ENCODE measurements at places on chromosomes 5 and 9. TPM values are rescaled to one million over a fixed set of nuclear protein-coding genes. Genes with fewer than 3 reads are reported as not detected.

Gene GZMA
- total RNA-seq = not detected

Gene DMRT3
- total RNA-seq = not detected

Gene FST
- total RNA-seq = 0.21 TPM

Gene MEIKIN
- total RNA-seq = not detected

Gene DIPK1B
- 86.2 TPM for total RNA-seq

Gene OTP
- not detected for total RNA-seq

Gene IL4
- total RNA-seq = not detected

Gene APBA1
- 8.7 TPM for total RNA-seq

Gene PTAR1
- 13.3 TPM for total RNA-seq

Gene PPP2R2B
- total RNA-seq = 10.0 TPM

Gene UNC5A
- not detected for total RNA-seq

Gene GTF3C4
- total RNA-seq = 9.8 TPM

Gene PCSK5
- total RNA-seq = 66.3 TPM

Gene LHX3
- total RNA-seq = not detected

Gene GPR151
- total RNA-seq = not detected

Gene SYK
- total RNA-seq = 3.2 TPM

Gene TMEM8B
- total RNA-seq = 37.3 TPM

Gene GPR150
- 9.6 TPM for total RNA-seq

Gene PCDHA4
- not detected for total RNA-seq

Gene FAM221B
- total RNA-seq = not detected

Gene SOWAHA
- total RNA-seq = not detected

Gene TEK
- total RNA-seq = 31.8 TPM

Gene C8G
- 8.6 TPM for total RNA-seq

Gene EIF4EBP3
- 4.0 TPM for total RNA-seq

Gene SLC25A2
- total RNA-seq = not detected

Gene ABCA1
- total RNA-seq = 14.0 TPM

Gene TMEM141
- 10.9 TPM for total RNA-seq

Gene EIF4E1B
- not detected for total RNA-seq

Gene CDX1
- total RNA-seq = not detected

Gene NIM1K
- total RNA-seq = not detected

Gene S1PR3
- 59.3 TPM for total RNA-seq

Gene SNCB
- total RNA-seq = not detected

Gene TAS2R1
- total RNA-seq = not detected

Gene DNAH5
- under 0.01 TPM for total RNA-seq

Gene ATOSB
- total RNA-seq = 58.3 TPM
